ENCODE measurements at places on chromosomes 11 and 22.

GRCh38 chr11:83520849-83521248 lies 234.7 kb upstream of the CCDC90B start:
- no peak for DNase-seq

DNA sequence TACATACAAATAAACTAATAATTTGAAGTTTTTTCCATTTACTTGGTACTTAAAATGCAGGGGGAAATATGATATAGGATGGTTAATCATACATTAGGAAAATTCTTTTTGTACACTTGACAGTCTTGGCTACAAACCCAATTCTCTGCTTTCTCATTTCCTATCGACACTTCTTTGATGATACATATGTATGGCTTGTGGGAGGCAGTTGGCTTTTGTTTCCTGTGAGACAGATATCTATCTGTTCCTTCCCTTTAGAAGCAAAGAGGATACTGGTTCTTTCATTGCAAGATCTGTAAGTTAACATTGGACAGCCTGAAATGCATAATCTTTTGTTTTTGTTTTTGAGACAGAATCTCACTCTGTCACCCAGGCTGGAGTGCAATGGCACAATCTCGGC lies 47.9 kb upstream of the ADORA2A start:
- no peak for DNase-seq

DNA sequence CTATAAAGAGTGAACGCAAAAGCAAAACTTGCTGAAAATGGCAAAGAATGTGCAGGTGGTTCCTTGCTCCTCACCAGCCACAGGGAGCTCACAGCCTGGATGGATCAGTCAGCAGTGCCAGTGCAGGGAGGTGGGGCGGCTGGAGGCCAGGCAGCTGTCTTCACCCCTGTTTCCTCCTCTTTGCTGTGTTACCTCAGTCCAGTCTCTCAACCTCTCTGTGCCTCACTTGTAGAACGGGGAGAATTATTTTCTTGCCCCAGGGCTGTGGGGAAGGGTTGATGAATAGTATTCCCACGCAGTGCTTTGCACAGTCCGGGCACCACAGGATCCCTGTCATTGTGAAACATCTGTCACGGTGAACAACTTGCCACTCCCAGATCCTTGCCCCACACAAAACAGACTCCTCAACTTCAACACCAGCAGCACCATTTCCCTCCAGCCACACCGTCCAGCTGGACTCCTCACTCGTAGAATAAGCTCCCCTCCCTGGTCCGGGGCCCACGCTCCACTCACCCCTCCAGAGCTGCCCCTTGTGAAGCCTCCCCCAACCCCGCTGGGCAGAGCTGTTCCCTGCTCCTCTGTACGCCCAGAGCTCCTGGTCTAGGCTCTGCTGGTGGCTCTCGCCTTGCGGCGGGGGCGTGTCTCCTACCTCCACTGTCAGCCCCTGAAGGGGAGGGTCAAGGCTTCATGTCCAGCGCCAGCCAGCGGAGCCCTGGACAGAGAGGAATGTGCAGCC lies 27.7 kb downstream of the MPPED1 start:
- no peak for DNase-seq

DNA sequence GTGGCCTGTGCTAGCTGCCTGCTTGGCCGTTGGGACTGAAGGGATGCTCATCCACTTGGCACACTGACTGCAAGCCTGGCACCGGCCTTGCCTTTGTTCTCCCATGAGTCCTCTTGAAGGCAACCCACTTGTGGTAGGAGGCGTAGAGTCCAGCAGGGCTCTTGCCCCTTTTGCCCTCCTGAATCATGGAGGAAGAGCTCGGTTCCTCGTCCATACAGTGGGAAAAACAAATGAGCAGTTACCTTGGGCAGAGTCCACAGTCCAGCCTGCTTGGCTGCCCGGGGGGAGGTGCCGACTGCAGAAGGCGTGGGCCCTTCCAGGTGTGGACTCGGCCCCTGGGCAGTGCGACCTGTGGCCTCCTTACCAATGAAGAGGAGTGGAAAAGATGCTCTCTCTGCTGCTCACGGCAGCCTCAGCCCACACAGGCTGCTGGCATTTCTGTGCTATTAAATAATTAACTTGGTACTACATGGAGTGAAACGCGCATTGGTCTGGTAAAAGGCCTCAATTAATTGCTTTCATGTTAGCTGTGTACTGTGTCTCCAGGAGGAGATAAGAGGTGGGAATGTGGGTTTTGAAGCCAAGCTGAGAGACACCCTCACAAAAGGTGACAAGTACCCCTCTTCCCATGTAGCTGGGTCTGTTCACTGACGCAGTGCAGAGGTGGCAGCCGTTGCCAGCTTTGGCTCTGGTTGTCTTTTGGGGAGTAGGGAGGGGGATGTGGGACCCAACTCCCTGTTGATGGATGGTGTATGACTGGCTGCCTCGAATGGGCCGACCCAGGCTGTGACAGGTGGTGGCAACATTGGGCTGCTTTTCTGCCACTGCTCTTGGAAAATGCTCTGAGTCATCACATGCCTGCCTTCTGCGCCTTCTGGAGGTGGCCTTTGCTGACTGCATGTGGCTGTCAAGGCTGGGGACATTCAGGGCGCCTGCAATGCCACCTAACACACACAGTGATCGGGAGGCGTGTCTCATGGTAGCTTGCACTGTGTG lies 26.8 kb upstream of the B3GAT1 start:
- DNase-seq, result no peak

- DNase-seq, result peak; percentile 76
Observed at GRCh38 chr11:69312453-69313404, 18.8 kb downstream of the MYEOV start.

- DNase-seq, result no peak
Observed at GRCh38 chr22:50670914-50671538, 1.6 kb upstream of the SHANK3 start.

DNA sequence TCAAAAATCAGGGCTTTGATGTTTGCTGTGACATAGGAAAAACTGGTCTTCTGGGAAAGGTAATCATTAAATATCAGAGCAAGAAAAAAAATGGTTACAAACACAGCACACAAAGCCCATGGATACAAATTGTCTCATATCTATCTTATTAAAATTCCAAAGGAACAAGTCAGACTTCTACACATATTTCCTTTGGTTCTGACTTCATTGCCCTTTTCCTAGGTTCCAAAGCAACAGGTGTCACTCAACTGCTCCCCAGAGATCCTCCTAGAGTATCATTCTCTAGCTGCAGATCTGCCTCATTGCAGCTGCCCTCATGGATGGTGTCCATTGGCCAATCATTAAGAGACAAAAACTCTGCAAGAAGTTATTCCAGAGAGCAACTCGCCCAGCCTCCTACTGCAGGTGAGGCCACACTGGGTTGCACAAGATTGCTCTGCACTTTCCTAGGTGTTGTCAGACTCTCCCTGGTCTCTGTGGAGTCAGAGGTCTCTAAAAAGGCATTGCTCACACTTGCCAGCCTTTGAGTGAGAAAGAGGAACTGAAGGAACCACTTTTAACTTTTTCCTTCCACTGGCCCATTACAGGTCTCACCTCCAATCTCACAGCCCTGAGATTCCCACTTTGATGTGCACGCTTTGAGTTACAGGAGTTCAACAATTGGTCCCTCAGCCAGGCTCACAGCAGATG lies 5.7 kb downstream of the DRICH1 start:
- no peak for DNase-seq

GRCh38 chr11:81026032-81026431 lies 1585.2 kb upstream of the TENM4 start:
- DNase-seq, result no peak

GRCh38 chr11:30196400-30197206 lies 34.2 kb upstream of the FSHB start:
- peak; percentile 62 for DNase-seq

- no peak for DNase-seq
Observed at GRCh38 chr11:79087961-79088318, 352.9 kb downstream of the TENM4 start.

- DNase-seq, result no peak
Observed at GRCh38 chr22:49597428-49598039, 230.1 kb downstream of the BRD1 start.

DNA sequence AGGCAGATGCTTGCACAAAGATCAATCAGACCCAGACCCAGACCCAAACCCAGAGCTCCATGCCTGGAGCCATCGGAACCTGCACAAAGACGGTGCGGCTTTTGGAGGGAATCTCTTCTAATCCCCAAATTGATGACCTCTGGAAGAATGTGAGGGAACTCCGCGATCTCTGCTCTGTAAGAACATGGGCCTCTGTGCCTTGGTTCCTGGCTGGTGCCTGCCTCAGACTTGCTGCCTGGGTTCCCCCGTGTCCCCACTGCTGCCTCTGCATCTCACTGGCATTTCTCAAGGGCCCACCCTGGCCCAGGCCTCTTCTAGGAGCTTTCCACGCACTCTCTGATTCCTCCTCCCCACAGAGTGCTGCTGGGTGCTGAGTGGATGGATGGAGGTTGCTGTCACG lies 1044.4 kb downstream of the TBC1D22A start:
- no peak for DNase-seq

- peak; percentile 82 for DNase-seq
Observed at GRCh38 chr11:108871152-108871551, 206.3 kb downstream of the DDX10 start.

DNA sequence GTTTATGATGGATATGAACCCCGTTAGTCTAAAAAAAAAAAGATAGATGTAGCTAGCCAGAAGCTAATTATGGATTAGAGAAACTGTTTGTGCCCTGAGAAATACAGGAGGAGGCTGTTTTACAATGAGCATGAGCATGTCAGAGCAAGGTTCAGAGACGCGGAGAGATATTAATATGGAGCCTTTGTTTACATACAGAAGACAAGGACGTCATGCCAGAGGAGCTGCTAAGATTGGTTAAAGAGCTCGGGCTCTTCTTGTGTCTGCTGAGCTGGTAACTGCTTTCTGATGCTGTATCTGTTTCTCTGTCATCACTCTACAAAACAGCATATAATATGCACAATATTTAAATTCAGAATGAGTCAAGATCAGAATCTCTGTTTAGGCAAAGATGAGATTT lies 24.9 kb upstream of the CCDC89 start:
- DNase-seq, result no peak

DNA sequence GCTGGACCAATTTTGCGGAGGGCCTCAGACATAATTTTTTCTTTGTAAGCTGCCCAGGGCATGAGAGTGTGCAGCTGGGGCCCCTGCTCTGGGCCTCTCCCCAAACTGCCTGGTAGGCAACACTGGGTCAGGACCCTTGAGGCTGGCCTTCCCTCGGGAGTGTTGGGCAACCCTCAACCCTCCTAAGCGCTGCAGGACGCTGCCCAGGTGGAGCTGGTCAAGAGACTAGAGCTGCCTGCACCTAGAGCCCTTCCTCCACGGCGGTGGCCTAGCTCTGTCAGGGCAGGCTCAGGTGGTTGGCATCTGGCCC lies 505 bp upstream of the TMEM132A start:
- no peak for DNase-seq

DNA sequence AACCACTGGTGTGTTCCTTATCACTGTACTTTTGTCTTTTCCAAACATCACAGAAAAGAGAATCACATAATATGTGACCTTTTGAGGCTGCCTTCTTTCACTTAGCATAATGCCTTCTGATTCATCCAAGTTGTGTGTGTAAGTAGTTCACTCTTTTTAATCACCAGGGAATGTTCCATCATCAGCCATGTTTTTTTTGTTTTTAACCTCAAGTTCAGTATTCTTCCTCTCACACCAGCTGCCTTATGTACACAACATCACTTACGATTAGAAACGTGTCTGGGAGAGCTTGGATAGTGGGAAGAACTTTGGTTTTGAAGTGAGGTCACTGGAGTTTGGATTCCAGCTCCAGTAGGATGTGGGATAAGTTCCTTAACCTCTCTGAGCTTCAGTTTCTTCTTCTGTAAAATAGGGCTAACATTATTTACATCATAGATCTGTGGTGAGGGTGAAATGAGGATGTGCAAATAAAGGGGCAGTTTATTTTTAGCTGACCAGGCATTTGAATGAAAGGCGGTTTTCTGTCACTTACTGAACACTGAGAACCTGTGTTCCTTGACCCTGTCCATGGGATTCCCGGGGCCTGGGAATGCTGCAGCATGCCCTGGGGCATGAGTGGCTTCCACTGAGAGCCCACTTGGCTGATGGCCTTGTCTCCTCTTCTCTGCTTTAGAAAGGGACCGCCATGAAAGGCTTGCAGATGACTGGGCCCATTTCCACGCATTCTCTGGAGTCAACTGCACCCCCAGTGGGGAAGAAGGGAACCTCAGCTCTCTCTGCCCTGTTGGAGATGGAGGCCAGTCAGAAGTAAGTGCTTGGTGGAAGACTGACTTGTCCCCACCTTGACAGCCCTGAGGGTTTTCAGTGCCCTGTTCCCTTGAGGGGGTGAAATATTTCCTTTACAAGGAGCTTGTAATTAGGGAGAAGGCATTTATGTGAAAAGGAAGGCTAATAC lies 92.6 kb downstream of the DEPDC5 start:
- peak; percentile 71 for DNase-seq

DNA sequence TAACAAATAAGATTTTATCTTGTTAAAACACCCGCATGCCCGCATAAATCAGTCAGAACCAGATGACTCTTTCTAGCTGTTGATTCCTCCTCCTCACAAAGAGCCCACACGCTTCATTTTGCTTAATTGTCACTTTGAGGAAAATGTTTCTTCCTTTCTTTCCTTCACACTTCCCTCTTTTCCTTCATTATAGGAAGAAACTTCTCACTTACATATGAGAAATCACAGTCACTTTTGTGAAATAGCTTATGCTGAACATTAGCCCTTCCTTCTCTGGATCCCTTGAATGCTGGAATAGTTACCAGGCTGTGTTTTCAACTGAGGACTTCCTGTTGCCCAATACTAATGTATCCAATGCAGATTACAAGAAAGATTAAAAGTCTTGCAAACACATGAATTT lies 5.8 kb downstream of the MS4A6E start:
- DNase-seq, result no peak

DNA sequence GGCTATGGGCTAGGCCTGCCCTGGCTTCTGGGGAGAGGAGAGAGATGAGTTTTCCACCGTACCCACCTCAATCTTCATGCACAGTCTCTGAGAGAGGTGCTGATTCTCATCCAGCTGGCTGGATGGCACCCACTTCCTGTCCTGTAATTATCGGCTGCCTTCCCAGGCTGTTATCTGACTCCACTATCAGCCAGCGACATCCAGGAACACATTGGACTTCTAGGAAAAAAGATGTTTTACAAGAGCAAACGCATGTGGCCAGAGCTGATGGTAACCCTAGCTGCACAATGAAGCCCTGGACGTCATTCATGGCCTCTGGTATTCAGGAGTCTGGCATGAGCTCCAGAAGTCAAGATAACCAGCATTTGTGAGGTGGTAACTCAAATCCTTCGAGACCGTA lies 137.4 kb downstream of the EHF start:
- DNase-seq, result peak; percentile 87

GRCh38 chr11:4983841-4984240 lies 10.8 kb upstream of the OR51L1 start:
- no peak for DNase-seq

GRCh38 chr22:30648825-30649224 lies 13.2 kb downstream of the SLC35E4 start:
- no peak for DNase-seq

DNA sequence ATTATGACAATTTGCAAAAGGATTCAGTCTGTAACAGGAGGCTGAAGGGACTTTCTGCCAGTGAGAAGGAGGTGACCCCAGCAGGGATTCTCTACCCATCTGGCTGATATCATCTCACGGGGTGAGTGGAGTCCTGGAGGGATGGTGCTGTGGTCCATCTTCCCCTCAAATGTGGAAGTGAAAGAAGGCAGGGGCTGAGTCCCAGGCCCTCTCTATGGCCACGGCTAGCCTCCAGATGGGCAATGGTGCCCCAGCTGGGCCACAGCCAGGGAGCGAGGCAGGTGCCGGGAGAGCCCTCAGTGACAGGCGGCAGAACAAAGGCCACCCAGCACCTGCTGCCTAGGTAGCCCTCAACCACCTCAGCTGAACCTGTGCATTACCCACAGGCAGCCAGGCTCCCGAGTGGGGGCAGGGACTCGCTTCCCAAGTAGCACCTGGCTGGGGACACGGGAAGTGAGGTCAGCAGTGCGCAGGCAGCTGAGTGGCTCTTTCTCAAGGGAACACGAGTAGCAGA lies 6.7 kb downstream of the NECTIN1 start:
- DNase-seq, result no peak

GRCh38 chr11:111602865-111603610 lies 789 bp downstream of the SIK2 start:
- DNase-seq, result peak; percentile 49

Data from cardiac fibroblast (primary cell).